ENCODE measurements at places on chromosomes 6 and 20. TPM values are rescaled to one million over a fixed set of nuclear protein-coding genes. Genes with fewer than 3 reads are reported as not detected.

Gene TULP1
- 0.08 TPM for polyA plus RNA-seq

Gene KCNK5
- polyA plus RNA-seq, result 2.7 TPM

Gene SLC2A10
- polyA plus RNA-seq, result 5.4 TPM

Gene LINC00237
- not detected for polyA plus RNA-seq

Gene ULBP2
- polyA plus RNA-seq, result 5.4 TPM

Gene CCR6
- not detected for polyA plus RNA-seq

Gene COL12A1
- polyA plus RNA-seq, result 18.2 TPM

Gene TAP1
- polyA plus RNA-seq, result 34.2 TPM

Gene PDE10A
- 0.21 TPM for polyA plus RNA-seq

Gene FKBP1C
- 0.04 TPM for polyA plus RNA-seq

Gene TNF
- 0.71 TPM for polyA plus RNA-seq

Gene HSPA12B
- polyA plus RNA-seq, result 2.0 TPM

Gene MATN4
- 0.08 TPM for polyA plus RNA-seq

Gene RAET1E
- 72.5 TPM for polyA plus RNA-seq

Gene LAMA4
- polyA plus RNA-seq, result 13.6 TPM

Gene SLC25A27
- polyA plus RNA-seq, result 25.0 TPM

Gene THEMIS
- 0.22 TPM for polyA plus RNA-seq

Gene AGPAT1
- polyA plus RNA-seq, result 15.3 TPM

Gene ACOT13
- polyA plus RNA-seq, result 21.8 TPM

Gene DEFB132
- polyA plus RNA-seq, result not detected

Gene NT5E
- polyA plus RNA-seq, result 1.3 TPM

Gene CCM2L
- 2.9 TPM for polyA plus RNA-seq

Gene MUC21
- polyA plus RNA-seq, result 912 TPM

Gene SERINC1
- 48.8 TPM for polyA plus RNA-seq

Gene PPP1R3G
- polyA plus RNA-seq, result 0.92 TPM

Gene RCAN2
- polyA plus RNA-seq, result 2.1 TPM

Gene HS3ST5
- polyA plus RNA-seq, result not detected

Gene MUCL3
- 17.8 TPM for polyA plus RNA-seq

Gene LY6G6D
- polyA plus RNA-seq, result 0.67 TPM

Gene UST
- polyA plus RNA-seq, result 1.7 TPM

Gene SIRPB2
- polyA plus RNA-seq, result 0.41 TPM

Gene TBCC
- 18.4 TPM for polyA plus RNA-seq

Gene ZNF311
- polyA plus RNA-seq, result 1.2 TPM

Gene TXNDC5
- polyA plus RNA-seq, result 44.6 TPM

Gene TRIM10
- polyA plus RNA-seq, result not detected

Gene KIF25
- polyA plus RNA-seq, result 0.10 TPM

Gene NTSR1
- 0.02 TPM for polyA plus RNA-seq

Gene SLC17A3
- polyA plus RNA-seq, result not detected

Gene SMPD2
- 25.5 TPM for polyA plus RNA-seq

Gene IPCEF1
- polyA plus RNA-seq, result 0.35 TPM

Gene TFEB
- 8.9 TPM for polyA plus RNA-seq

Gene EBF4
- 7.0 TPM for polyA plus RNA-seq

Gene COL11A2
- 0.38 TPM for polyA plus RNA-seq

Gene E2F1
- 6.7 TPM for polyA plus RNA-seq

Gene GABRR1
- polyA plus RNA-seq, result 0.22 TPM

Gene PNPLA1
- 0.02 TPM for polyA plus RNA-seq

Gene SYTL3
- polyA plus RNA-seq, result 2.6 TPM

Gene HDGFL1
- not detected for polyA plus RNA-seq

Gene RBPJL
- 0.04 TPM for polyA plus RNA-seq

Gene LY6G6F
- polyA plus RNA-seq, result not detected

Gene BCAS4
- 1.2 TPM for polyA plus RNA-seq

Gene CFAP206
- 0.04 TPM for polyA plus RNA-seq

Gene GCNT2
- polyA plus RNA-seq, result 3.1 TPM

Gene FAXC
- 3.5 TPM for polyA plus RNA-seq

Gene NHSL1
- 6.5 TPM for polyA plus RNA-seq

Gene SLC17A1
- not detected for polyA plus RNA-seq

Gene CALHM6
- polyA plus RNA-seq, result 3.4 TPM

Gene TCP11
- polyA plus RNA-seq, result 0.02 TPM

Gene LKAAEAR1
- polyA plus RNA-seq, result not detected

All from esophagus (tissue), 2 donors.